Endodermal cell (in vitro differentiated cells): ENCODE measurements at places on chromosomes 5 and 9. TPM values are rescaled to one million over a fixed set of nuclear protein-coding genes. Genes with fewer than 3 reads are reported as not detected.

DNA sequence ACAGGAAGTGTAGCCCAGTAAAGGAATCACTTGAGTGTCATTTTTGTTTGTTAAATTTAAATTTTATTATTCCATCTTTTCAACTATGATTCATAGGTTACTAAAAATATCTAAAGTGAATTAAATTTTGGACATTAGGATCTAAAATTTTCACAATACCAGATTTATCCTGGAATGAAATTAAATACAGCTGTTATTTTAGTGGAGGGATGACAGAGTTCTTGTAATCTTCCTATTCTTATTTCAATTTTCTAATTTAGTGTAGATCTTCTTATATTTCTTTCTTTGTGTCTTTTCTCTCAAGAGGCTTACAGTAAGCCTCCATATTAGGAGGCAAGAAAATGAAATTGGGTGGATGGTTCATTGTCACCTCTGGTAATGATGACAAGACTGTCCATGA is 167.9 kb upstream of the TNC start:
- no peak for DNase-seq

GRCh38 chr9:37908698-37909186 is 4.8 kb upstream of the SLC25A51 start:
- DNase-seq, result no peak

The PCDHGA5 gene
- 1.9 and 3.0 TPM in 2 replicates for total RNA-seq

The CDH12 gene
- 1.1 to 1.9 TPM (median 1.2 TPM) in 3 replicates for total RNA-seq

The KCNV2 gene
- 2.0 TPM in 2 replicates for total RNA-seq
